ENCODE measurements at places on chromosomes 6 and 20.

DNA sequence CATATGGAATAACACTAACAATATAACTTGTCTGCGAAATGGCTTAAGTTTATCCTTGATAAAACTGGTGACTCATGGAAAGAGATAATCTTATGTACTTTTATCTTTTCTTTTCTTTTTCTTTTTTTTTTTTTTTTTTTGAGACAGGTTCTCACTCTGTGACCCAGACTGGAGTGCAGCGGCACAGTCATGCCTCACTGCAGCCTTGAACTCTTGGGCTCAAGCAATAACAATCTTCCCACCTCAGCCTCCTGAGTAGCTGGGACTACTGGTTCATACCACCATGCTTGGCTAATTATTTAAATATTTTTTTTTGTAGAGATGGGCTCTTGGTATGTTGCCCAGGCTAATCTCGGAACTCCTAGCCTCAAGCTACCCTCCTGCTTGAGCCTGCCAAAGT, 68.1 kb upstream of the SCGN start:
- no peak for DNase-seq

DNA sequence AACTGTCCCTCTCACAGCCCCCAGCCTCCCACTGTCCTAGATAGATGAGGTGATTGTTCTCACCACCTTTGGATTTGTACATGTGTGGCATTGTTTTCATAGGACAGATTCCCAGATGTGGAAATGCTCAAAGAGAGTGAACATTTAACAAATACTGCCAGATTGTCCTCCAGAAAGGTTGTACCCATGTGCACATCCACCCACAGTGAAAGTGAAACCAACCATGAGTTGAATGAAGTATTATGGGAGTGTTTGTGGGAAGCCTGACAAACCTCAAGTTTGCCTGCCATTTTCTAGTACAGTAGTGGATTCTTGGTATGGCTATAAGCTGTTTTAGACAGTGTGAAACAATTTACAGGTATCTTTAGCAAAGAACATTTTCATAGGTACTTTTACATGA, 42.7 kb downstream of the ANKRD6 start:
- DNase-seq = peak; percentile 19

GRCh38 chr6:15948930-15949900, 179.7 kb upstream of the MYLIP start:
- peak; percentile 43 for DNase-seq

DNA sequence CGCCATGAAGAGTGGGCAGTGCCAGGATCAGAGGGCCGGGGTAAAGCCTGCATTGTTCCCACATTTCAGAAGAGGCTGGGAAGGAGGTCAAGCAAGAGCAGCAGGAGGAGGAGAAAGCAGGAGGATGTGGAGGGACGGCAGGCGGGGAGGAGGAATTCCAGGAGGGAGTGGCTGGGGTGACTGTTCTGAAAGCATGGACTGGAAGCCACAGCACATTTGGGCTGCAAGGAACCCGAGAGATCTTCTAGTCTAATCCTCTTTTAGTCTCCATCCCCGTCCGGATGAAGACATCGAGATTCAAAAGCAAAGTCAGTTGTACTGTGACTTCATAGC, 76.9 kb downstream of the FAM50B start:
- DNase-seq = no peak

DNA sequence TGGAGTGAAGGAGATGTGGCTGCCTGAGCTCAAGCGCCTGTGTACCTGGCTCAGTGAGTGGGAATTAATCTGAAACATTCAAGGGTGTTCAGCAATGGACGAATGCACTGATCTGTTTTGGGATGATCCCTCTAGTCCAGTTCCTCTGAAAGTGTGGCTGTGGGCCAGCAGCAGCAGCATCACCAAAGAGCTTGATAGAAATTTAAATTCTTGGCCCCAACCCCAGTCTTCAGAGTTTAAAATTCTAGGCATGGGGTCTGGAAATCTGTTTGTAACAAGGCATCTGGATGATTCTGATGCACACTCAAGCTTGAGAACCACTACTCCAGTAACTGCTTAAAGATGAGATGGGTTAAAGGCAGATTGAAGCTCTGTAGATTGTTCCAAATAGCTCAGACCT, 59.2 kb downstream of the STMND1 start:
- no peak for DNase-seq

All from mesenchymal stem cell (in vitro differentiated cells and primary cell).